ENCODE measurements at places on chromosomes 13 and 19.

GRCh38 chr13:54841682-54842081 lies 1813.1 kb downstream of the OLFM4 start:
- DNase-seq = no peak

DNA sequence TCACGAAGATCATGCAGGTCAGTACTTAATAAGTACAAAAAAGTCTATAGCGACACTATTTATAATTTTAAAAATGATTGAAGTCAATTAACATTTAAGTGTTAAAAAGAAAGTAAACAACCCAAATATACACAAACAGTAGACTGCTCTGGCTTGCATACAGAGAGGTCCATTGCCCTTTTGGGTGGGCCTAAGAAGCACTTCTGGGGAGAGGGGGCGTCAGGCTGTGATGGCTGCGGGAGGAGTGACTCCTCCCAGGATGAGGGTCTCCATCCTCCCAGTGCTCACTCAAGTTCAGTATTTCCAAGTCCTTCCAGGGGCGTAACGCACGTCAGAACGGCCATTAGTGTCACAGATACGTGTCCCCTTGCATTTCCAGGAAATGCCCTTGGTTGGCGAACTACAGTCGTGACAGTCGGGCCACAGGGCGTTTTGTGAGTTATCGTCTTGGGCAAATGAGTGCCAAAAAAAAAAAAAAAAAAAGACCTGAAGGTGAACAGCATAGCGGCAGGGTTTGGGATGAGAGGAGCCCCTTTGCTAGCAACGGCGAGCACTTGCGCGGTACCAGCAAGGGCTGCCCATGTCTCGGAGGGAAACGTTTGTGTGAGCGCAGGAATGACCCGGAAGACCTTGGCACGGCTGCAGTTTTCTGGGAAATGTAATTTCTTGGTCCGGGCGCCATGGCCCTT lies at the start of gene SCGB2B2:
Gene SCGB2B2, minus strand, starts transcription at position 463 of the 689 bp plus-strand sequence. CDS start 82,596 bp downstream, outside the sequence.
- DNase-seq = no peak

- no peak for DNase-seq
Observed at GRCh38 chr13:28273919-28274318, 135.6 kb downstream of the PAN3 start.

- DNase-seq = no peak
Observed at GRCh38 chr19:19540064-19540714, 2.1 kb downstream of the CILP2 start.

- no peak for DNase-seq
Observed at GRCh38 chr13:48504606-48505005, 28.3 kb downstream of the RCBTB2 start.

- DNase-seq = no peak
Observed at GRCh38 chr19:18871543-18871942, 24.4 kb downstream of the CERS1 start.

- no peak for DNase-seq
Observed at GRCh38 chr19:43634068-43634467, 5.6 kb downstream of the CADM4 start.

DNA sequence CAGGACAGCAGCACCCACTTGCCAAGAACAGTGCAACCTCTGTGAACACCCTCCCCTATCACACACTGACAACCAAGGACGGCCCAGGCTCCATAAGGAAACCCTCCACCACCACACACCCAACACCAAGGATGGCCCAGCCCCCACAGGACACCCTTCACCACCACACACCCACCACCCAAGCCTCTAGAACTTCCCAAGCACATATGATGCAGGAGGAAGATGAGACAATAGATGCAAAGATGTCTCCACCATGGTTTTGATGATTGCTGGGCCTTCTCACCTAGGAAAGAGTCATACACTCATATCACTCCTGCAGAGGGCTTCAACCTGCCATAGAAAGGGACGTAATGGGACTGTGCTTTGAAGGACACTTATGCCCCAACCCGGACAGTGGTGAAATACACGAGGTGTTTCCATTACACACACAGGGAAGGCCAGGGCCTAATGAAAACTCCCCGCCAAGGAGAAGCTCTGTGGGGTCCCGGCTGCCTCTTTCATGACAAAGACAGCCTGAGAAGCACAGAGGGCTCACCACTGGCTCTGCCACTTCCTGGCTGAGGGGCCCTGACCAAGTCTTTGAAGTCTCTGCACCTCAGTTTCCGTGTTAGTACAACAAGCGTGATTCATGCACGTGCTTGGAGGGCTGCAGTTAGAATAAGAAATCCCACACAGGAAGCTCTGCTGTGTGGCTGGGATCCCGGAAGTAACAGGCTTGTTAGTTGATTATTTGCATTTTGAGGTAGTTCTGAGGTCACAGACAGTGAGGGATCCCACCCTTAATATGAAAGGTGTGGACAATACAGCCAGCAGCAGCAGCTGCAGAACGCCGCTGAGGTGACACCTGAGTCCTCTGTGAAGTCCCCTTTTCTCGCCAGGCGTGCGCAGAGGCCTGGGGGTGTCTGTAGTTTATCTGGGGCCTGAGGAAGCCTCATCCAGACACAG lies 61.9 kb upstream of the ATP12A start:
- DNase-seq = no peak

- no peak for DNase-seq
Observed at GRCh38 chr19:8089664-8090601, 37.4 kb downstream of the CCL25 start.

- no peak for DNase-seq
Observed at GRCh38 chr13:94196413-94196812, 283.1 kb downstream of the DCT start.

Measured in AG04449 (cell line).